Central memory CD4-positive, alpha-beta T cell (primary cell): ENCODE measurements at places on chromosomes 5 and 9.

- no peak for DNase-seq
These were observed 325.3 kb upstream of the TARS1 start for GRCh38 chr5:33115467-33115866.

DNA sequence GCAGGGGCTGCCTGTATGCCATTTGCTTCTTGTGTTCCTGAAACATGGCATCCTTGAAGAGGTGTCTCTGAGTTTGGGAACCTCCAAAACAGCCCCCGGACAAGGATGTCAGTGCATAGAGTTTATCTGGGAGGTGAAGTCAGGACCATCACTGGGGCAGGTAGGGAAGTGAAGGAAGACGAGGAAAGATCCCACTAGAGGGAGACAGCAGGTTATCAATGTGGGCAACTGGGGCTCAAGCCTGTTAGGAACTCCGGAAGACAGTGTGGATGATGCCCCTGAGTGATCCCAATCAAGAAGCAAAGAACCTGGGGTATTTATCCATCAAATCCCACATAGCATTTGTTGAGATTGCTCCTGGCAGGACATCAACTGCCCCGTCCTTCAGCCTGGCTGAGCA is 233.1 kb downstream of the AGTPBP1 start:
- no peak for DNase-seq

GRCh38 chr9:32573821-32574220 is 862 bp upstream of the NDUFB6 start:
- DNase-seq, result no peak

DNA sequence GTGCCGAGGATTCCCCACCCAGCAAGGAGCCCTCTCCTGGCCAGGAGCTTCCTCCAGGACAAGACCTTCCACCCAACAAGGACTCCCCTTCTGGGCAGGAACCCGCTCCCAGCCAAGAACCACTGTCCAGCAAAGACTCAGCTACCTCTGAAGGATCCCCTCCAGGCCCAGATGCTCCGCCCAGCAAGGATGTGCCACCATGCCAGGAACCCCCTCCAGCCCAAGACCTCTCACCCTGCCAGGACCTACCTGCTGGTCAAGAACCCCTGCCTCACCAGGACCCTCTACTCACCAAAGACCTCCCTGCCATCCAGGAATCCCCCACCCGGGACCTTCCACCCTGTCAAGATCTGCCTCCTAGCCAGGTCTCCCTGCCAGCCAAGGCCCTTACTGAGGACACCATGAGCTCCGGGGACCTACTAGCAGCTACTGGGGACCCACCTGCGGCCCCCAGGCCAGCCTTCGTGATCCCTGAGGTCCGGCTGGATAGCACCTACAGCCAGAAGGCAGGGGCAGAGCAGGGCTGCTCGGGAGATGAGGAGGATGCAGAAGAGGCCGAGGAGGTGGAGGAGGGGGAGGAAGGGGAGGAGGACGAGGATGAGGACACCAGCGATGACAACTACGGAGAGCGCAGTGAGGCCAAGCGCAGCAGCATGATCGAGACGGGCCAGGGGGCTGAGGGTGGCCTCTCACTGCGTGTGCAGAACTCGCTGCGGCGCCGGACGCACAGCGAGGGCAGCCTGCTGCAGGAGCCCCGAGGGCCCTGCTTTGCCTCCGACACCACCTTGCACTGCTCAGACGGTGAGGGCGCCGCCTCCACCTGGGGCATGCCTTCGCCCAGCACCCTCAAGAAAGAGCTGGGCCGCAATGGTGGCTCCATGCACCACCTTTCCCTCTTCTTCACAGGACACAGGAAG is 120.2 kb downstream of the RGS3 start:
- DNase-seq, result no peak

DNA sequence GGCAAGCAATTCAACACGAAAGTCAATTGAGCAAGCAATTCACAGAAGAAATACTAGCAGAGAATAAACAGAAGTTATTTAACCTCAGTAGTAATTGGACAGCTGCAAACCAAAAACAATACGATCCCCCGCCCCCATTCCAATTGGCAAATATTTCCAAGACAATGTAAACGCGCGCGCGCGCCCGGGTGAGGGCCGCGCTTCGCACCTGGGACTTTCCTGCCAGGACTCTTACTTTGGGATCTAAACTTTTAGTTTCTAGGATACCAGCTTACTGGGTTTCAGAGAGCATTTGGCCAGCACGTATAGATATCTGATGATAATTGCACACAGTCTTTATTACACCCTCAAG is 8.6 kb downstream of the RUFY1 start:
- DNase-seq, result no peak

DNA sequence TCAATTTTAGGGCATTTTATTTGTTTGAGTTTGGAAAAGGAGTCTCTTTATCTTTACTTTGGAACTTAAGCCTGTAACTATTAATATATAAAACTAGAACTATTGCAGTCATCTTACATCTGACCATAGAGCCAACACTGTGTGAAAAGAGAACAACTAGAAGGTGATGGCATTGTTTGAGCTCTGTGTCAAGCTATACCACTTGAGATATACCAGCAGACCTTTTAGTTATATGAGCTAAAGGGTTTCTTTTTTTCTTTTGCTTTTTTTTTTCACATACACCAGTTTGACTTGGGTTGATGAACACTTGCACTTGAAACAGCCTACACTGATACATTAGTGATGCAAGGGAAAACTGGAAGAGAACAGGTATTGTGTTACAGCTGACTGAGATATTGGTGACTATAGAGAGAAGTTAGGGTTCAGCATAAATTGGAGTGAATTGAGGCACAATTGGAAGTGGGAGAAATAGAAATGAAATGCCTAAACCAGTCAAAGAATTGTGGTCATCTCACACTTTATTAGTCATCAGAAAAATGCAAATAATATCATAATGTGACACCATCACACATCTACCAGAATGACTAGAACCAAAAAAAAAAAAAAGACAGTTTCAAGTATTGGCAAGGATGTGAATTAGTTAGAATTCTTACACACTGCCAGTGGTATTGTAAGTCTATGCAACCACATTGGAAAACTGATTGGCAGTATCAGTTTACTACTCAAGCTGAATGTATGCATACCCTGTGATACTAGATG is 60.9 kb downstream of the ADRB2 start:
- no peak for DNase-seq

DNA sequence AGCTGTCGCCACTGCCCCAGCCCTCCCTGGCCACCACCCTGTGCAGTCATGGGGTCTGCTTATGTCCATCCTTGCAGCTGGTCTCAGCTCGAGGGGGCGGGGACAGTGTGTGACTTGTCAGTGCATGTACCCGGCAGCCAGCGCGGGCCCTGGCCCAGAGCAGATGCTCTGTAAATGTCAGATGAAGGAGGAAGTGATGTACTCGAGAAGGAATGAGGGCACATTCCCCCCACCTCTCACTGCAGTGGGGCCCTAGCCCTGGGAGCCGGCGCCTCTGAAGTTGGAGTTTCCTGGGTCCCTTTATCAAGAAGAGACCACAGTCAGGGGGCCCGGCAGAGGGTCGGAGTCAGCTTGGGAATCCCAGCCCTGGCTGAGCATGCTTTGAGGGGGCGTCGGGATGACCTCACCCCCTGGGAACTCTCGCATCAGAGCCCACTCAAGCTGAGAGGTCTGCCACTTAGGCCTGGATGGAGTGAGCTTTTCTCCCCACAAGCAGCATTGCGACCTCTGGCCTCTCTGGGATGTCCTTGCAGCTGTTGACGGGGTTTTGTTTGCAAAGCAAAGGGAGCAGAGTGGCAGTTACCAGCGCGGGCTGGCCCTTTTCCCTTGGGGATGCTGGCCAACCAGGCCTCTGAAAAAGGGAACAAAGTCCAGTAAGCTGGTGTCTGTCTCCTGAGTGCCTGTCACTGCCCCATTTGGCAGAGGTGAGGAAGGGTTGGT is 19.0 kb downstream of the NEURL1B start:
- no peak for DNase-seq

DNA sequence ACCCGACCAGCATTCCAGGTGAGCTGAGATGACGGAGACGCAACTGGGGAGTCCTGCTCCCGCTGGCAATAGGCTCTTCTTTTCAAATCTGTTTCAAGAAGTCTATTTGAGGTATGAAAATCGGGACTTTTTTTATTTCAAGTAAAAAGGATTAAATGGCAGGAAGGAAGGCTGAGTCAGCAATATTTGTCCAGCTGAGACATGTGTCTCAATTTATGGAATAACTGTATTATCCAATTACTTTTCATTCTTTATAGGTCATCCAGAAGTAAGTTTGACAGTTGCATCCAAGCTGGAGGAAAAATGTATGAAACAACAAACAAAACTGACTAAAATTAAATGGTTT is 221.1 kb downstream of the NR2F1-AS1 start:
- DNase-seq, result no peak

DNA sequence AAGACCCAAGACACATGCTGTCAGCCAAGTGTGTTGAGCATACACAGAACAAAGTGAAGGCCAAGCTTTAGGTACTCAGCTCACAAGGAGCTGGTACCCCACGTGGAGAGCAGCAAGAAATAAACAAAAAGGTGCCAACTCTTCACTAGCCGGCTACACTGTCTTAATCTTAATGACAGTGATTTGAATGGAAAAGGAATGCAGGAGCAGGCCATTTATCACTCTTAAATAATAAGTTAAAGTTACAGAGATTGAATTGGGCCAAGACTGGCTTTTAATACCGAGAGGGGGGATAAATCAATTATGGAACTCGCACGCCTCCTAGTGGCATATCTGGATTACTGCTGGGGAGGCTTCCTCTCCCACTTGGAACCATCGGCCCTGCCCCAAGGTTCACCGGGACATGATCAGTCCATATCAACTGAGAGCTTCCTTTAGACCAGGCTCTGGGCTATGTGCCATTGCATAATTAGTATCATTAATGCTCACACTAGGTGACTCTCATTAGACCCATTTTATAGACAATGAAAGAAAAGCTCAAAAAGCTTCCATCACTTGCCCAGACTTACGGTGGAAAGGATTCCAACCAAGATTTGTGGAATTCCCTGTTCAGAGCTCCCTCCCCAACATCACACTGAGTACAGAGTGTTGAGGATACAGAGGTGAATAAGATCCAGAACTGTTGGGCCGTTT is 94.0 kb downstream of the ACTL7B start:
- no peak for DNase-seq

- DNase-seq, result no peak
These were observed 81.5 kb upstream of the AGXT2 start for GRCh38 chr5:35129276-35129675.

- no peak for DNase-seq
These were observed 71.0 kb upstream of the IL7R start for GRCh38 chr5:35785601-35786085.

GRCh38 chr5:53237876-53238275 is 128.3 kb upstream of the MOCS2 start:
- DNase-seq, result no peak

- DNase-seq, result no peak
These were observed 184.5 kb downstream of the RGS3 start for GRCh38 chr9:113648048-113648447.

DNA sequence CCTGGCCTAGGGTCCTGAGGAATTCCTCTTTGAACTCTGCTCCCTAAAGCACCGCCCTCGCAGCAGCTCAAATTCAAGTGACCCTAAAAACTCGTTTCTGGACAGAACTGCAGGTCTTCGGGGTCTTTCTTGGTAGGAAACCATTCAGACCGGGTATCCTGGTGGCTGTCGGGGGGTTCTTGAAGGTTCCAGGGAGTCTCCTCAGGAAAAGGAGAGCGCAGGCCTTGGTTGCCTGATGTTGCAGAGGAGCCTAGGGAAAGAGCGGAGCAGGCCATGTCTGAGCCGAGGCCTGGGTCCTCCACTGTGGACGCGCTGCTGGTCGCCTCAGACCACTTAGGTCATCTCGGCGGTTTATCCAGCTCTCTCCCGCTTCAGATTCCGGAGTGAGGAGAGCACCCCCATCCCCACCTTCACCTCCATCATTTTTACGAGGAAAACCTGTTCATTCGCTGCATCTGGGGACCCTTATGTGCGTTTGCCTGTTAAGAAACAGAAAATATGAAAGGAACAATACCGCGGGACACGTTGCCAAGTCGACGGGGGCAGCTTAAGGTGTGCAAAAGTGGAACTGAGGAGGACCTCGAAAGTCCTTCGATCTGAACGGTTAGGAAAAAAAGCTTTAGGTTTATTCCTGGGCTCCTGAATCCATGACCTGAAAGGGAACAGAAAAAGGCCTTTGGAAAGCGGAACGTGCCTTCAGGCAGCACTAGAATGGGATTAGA is 299.4 kb downstream of the PARP8 start:
- DNase-seq, result no peak

GRCh38 chr5:178394074-178394473 is 161.5 kb upstream of the PHYKPL start:
- no peak for DNase-seq

GRCh38 chr9:103802068-103802467 is 292.0 kb upstream of the SMC2 start:
- no peak for DNase-seq

DNA sequence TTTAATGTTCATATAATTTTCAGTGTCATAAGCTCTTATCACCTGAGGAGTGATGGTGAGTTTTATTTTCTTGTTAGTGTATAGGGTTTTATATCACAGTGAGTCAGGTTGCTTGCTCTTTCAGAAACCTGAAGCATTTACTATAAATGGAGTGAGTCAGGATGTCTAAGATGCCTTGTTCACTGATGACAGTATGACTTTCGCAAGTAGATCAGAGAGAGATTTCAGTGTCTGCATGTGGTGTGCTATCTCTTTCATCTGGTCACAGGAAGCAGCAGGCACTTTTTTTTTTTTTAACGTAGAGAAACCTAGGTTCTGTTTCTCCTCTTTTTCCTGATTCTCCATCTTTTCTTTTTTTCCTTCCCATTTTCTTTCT is 237.1 kb downstream of the DMRTA1 start:
- DNase-seq, result no peak

GRCh38 chr5:94793816-94794198 is 175.3 kb downstream of the SLF1 start:
- DNase-seq, result no peak

- no peak for DNase-seq
These were observed 102.2 kb downstream of the PARP8 start for GRCh38 chr5:50768634-50769033.

DNA sequence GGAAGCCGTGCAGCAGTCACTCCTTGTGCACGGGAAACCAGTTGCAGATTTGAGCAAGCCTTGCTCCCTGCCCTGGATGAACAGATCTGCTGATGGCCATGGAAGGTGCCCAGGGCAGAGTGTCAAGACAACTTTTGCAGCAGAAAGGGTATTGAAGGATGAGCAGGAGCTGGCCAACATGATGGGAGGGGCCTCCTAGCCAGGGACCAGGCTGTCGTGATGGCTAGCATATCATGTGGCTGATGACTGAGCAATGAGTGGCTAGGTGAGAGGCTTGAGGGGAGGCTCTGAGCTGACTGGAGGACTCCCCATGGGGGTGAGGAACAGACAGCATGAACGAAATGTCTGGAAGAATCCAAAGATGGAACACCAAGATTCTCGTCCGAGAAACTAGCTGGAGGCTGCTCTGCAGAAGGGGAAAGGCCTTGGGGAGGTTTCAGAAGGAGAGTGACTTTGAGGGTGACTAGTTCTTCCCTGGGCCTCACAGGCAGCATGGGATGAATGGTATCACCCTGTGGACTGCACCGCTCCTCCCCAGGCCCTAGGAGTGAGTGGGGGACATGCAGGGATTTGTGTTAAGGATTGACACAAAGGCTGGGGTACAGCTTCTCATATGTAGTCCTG is 18.5 kb downstream of the PPARGC1B start:
- DNase-seq, result no peak

GRCh38 chr5:150507474-150508276 is at the start of gene NDST1:
NDST1 (plus strand) TSS chr5:150508131; CDS start chr5:150521255, 13,124 bp downstream.
- DNase-seq, result no peak

- DNase-seq, result no peak
These were observed 134.6 kb upstream of the ADRA1B start for GRCh38 chr5:159781626-159782157.
